ENCODE measurements at places on chromosomes 11 and 22.

DNA sequence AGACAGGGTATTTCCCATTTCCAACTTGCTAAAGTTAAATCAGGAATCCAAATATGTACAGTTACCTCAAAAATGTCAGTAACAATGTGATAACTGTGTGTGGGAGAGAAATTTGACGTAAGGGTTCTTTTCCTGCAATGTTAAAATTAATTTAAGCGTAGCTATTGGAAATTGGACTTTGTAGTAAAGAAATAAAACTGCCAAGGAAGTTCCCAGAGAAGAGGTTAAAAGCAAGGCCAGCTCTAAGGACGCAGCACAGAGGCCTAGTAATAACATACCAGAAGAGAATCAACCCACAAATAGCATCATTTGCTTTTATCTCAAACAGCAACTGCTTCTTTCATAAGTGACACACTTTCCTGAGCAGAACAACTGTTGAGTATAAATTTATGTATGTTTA is 36.8 kb upstream of the GRIA4 start:
- DNase-seq: no peak

DNA sequence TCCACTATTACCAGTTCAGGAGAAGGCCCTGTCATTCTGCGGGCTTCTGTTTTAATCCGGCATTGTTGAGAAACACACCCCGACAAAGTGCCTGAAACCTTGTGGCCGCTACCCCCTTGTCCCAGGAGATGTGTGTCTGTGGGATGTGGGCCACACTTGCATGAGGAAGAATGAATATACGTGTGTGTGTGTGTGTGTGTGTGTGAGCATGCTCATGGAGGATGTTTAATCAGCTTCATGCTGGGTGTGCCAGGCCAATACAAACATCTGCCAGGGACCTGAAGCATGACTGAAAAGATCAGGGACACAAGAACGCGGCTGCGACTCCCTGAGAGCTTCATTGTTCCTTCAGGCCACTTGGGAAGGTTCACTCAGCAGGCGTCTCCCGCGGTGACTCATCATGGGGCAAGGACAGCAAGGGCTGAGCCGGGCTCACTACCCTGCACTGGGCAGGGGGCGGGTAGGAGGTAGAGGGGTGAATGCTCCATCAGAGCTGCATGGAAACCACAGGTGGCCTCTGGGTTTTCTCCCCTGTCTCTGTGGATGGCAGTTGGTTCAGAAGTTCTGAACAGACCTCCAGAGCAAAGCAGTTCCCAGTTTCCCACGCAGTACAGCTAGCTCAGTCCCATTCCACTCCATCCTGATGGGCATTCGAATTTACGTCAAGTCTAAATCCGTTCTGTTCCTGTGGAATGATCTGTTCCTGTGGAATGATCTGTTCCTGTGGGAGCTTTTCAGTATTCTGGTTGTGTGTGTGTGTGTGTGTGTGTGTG is 7.0 kb upstream of the MALAT1 start:
- DNase-seq: no peak

DNA sequence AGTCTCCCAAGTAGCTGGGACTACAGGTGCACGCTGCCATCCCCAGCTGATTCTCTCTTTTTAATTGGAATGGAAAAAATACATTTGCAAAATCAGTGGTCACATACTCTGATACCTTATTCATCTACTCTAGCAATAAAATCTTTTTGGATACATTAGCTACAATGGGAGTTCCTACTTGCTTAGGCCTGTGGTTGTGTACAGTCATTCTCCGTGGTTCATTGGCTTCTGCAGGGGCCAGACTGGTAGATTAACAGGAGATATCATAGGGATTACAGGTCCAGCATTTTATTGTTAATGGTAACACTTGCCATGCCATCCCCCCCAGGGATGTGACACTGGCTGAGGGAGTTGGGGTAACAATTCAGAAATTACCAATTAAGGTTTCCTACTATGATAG is 140.0 kb downstream of the ADAMTS15 start:
- DNase-seq: no peak

DNA sequence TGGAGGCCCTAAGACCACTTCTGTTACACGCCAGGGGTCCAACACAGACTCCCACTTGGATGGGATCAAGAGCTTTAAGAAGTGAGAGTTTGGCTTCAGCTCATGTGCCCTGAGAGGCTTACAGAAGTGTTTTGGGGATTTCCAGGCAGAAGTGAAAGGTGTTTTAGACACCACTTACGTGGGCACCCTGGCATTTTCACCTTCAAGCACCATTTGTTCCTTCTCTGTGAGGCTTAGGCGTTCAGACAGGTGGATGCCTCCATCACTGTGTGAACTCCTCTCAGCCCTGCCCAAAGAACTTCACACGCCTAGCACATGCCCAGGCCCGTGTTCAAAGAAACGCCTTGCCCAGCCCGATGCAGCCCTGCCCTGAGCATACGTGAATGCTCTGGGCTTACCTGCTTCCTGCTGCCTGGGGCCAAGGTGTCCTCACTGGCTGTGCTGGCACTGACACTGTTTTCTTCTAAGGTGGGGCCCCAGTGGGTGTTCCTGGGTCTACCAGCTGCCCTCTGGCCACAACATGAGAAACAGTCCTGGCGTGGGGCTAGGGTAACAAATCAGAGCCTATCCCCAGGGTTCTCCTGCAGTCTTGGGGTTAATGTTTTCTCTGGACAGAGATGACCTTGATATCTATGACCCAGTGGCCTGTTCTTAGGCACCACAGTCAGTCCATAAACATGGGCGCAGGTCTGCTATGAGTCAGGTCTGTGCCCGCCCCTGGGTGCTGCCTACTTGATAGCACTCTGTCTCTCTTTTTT is 34.0 kb downstream of the AMPD3 start:
- DNase-seq: no peak

DNA sequence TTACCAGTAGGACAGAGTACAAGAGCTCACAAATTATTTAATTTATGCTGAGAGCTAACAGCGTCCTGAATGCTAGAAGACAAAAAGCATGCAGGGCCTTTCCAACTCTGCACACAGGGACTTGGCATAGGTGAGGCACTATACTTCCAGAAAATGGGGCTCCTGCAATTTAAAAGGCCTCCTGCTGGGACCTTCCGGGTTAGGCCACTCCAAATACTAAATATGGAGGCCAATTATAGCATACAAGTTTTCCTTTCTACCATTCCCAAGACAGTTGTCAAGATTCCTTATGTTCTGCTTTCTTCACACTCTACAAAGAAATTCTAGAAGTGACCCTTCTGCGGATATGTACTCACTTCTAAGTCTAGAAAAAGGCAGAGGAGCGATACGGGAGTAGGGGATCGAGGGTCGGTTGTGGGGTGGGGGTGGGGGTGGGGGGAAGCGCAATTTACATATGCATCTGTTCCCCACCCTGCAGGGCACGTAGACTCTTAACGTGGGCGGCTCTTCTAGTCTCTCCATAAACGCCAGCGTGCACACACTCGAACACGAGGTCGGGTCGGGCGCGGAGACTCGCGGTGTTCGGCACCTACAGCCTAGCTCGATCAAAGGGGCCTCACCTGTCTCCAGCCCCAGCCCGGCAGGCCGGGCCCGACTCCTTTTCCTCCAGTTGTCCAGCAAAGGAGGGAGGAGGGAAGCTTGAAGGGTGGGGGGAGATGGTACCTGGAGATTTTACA is 728 bp downstream of the DCUN1D5 start:
- peak; percentile 23 for DNase-seq

- no peak for DNase-seq
Measured at GRCh38 chr11:6608726-6609501, 3.1 kb downstream of the TAF10 start.

DNA sequence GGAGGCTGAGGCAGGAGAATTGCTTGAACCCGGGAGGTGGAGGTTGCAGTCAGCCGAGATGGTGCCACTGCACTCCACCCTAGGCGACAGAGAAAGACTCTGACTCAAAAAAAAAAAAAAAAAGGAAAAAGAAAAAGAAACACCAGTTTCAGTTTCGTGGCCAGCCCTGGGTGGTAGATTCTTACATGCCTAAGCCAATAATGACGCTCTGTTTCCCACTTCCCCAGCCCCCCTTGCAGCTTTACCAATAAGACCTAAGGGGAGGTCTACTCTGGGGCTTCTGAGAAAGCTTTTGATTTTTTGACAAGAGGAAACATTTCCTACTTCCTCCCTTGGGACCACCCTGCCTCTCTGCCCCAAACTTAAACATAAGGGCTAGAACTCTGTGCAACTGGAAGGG is 30.0 kb upstream of the PTPRJ start:
- peak; percentile 25 for DNase-seq

GRCh38 chr11:44006917-44007361 is 40.8 kb upstream of the ACCSL start:
- DNase-seq: no peak

DNA sequence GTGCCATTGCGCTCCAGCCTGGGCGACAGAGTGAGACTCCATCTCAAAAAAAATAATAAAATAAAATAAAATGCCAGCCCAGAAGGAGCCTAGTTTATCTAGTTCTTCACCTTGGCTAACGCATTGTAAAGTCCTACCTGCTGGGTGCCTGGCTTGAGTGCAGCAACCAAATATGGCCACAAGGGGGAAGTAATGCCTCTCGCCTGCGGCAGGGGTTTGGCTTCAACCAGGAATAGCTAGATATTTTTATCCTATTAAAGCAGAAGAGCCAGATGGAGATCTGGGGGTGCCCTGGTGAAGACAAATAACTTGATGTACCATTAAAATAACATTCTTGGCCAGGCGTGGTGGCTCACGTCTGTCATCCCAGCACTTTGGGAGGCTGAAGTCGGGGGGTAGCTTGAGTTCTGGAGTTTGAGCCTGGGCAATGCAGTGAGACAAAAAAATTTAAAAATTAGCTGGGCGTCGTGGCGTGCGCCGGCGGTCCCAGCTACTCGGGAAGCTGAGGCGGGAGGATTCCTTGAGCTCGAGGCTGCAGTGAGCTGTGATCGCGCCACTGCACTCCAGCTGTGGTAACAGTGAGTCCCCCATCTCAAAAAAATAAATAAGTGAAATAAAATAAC is 20.6 kb upstream of the PLEKHB1 start:
- peak; percentile 19 for DNase-seq

DNA sequence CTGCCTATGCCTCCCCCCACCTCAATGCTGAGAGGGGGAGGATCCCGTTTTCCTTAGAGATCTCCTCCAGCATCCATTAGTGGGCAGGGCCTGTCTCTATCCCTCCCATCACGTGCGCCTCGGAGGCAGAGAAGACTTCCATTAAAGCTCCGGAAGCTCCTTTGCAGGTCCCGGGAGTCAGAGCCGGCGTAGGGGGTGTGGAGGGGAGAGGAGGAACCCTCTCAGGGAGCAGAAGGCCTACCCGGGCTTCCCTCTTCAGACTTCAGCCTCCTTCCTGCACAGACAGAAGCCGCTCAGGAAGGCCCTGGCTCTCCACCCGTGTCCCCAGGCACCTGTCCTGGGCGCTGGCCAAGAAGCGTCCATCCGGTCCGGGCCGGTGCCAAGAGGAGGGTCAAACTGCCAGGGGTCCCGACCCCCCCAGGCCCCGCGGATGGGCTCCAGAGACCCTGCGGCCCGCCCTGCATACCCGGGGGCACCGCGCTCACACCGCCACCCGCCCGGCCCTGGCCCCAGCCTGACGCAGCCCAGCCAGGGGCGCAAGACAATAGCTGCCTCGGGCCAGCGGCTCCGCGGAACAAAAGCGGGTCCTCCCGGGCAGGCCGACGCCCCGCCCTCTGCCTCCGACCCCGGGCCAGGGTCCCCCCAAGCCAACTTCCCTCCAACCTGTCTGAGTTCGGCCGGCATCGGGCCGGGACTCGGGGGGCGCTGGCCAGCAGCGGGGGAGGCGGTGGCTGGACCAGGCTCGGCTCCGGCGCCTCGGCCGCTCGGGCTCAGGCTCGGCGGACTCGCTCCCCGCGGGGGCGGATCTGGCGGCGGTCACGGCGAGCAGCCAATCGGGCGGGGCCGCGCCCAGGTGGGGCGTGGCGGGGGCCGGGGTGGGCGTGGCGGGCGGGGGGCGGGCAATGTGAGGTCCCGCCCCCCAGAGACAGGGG is 29.9 kb downstream of the ARVCF start:
- peak; percentile 58 for DNase-seq

DNA sequence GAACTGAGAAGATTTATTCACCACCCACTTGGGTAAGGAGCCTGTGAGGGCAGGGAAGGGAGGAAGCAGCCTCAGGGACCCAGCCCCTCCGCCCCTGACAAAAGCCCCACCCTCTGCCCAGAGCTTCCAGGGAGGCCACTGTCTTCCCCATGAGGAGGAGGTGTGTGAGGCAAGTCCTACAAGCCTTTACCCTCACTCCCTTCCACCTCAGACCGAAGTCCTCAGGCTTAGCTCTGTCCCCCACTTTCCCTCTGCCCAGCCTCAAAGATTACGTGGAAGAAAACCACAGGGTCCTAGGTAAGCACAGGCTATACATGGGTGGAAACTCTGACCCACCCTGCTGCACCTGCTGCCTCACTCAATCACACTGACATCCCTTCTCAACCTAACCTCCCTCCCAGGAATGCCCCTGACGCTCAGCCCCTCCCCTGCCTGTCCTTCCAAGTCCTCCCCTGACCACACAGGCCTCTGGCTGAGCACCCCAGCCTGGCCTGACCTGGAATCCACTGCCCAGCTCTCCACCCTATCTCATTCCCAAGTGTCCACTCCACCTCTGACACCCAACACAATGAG is 3.6 kb upstream of the ARAP1 start:
- DNase-seq: no peak

- no peak for DNase-seq
Measured at GRCh38 chr11:35990816-35991215, 47.0 kb downstream of the LDLRAD3 start.

DNA sequence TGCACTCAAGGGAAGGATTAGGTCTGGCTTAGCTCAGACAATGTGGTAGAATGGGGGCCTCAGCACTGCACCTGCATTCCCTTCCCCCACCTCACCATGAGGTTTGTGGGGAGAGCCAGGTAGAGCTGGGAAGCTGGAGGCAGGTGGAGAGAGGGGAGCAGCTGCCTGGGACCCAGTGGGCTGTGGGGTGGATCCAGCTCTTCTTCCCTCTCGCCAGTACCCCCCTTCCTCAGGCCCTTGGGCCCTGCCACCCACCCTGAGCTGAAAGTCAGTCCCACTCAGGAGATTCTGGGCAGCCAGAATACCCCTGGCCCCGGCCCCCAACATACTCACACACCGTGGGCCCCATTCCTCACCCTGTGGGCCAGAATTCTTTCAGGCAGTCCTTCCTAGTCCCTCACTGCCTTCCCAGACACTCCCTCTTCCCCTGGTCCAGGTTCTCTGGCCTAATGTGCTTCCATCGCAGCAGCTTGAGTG is 3.1 kb upstream of the POLD4 start:
- DNase-seq: no peak

GRCh38 chr11:124483422-124483821 is 37.9 kb upstream of the OR8B8 start:
- DNase-seq: no peak

- DNase-seq: no peak
Measured at GRCh38 chr11:30586251-30587144, at the start of gene MPPED2. TSS of gene MPPED2 (minus strand) at chr11:30586353. CDS start at chr11:30580373, 5,980 bp downstream.

GRCh38 chr11:61613051-61613450 is 32.2 kb upstream of the SYT7 start:
- no peak for DNase-seq

- peak; percentile 73 for DNase-seq
Measured at GRCh38 chr22:31489632-31490495, at the start of gene EIF4ENIF1. TSS of gene EIF4ENIF1 (minus strand) at chr22:31489842. CDS start at chr22:31488718, 1,124 bp downstream.
